ENCODE measurements at places on chromosomes 5 and 9.

DNA sequence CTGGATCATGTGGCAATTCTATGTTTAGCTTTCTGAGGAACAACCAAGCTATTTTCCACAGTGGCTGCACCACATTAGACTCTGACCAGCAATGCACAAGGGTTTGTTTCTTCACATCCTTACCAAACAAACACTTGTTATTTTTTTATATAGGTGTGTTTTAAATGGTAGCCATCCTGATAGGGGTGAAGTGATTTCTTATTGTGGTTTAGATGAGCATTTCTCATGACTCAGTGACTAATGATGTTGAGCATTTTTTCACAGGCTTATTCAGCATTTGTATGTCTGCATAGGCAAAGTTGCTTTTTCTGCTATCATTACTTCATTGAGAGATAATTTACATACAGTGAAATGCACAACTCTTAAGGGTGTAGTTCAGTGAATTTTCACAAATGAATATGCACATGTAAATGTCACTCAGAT, 36.0 kb downstream of the ANKRD33B start:
- no peak for DNase-seq

GRCh38 chr5:152094060-152094459, 169.4 kb upstream of the GLRA1 start:
- DNase-seq: no peak

GRCh38 chr5:107285772-107286171, 385.0 kb downstream of the EFNA5 start:
- DNase-seq: no peak

DNA sequence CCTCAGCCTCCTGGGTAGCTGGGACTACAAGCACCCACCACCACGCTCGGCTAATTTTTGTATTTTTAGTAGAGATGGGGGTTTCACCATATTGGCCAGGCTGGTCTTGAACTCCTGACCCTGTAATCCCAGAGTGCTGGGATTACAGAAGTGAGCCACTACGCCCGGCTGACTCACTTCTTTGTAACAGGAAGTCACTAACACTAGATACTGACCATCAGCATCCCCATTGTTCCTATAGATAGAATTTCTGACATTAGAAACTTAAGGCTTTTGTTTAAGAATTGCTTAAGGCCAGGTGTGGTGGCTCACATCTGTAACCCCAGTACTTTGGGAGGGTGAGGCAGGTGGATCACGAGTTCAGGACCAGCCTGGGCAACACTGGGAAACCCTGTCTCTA, 42.2 kb downstream of the LEAP2 start:
- no peak for DNase-seq

GRCh38 chr5:10866913-10867312, 105.9 kb upstream of the DAP start:
- no peak for DNase-seq

DNA sequence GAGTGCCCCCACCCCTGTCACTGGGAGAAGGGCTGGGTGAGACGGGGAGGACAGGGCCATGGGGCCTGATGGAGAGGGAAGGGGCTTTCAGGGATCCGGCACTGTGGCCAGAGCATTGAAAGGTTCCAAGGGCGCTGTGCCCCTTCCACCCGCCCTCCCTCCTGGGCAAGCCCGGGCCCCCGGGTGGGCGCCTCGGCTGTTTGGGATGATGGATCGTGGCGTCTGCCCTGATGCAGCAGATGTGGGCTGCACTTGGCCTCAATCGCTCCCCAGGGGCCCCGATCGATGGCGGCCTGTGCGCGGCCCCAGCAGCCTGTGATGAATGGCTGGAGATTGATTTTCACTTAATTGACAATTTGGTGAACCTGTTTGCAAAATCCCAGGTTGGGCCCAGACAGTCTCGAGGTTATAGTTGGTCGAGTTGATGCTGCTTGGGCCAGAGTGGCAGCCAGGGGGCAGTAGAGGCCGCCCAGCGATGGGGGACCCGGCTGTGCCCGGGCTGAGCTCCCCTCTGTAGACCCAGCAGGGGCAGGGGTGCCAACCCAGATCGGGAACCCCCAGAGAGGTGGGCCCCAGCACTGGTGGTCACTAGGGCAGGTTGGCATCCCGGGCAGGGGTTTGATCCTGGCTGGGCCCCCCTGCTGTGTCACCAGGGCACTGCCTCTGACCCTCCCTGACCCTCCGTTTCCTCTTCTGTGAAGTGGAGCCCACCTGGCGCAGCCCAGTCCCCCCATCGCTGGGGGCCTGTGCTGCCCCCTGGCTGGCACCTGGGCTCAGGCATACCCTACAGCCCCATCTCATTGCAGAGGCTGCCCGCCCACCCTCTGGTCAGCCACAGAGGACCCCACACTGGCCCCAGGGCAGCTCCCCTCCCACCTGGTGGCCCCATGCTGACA, 34.7 kb downstream of the LHX3 start:
- DNase-seq: no peak

GRCh38 chr9:111301195-111301594, 28.8 kb downstream of the OR2K2 start:
- DNase-seq: no peak

DNA sequence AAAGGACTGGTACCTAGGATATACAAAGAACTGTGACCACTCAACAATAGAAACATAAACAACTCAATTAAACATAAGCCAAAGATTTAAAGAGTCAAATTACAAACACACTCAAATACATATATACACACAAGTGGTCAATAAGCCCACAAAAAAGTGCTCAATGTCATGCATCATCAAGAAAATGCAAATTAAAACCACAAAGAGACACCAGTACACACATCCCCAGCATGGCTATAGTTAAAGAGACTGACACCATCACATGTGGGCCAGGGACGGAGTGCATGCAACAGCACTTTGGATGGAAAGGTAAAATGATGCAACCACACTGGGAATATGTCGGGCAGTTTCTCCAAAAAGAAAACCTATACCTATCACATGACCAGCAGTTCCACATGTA, 89.7 kb downstream of the CAAP1 start:
- no peak for DNase-seq

GRCh38 chr9:116585896-116586295, 101.2 kb upstream of the TRIM32 start:
- DNase-seq: no peak

- no peak for DNase-seq
Measured at GRCh38 chr9:133855802-133856521, 117.8 kb upstream of the SARDH start.

GRCh38 chr9:96430377-96430776, 12.2 kb upstream of the ZNF367 start:
- no peak for DNase-seq

- DNase-seq: peak; percentile 53
Measured at GRCh38 chr5:139759219-139759721, 36.3 kb upstream of the PSD2 start.

- no peak for DNase-seq
Measured at GRCh38 chr9:33044677-33045282, 19.7 kb downstream of the DNAJA1 start.

DNA sequence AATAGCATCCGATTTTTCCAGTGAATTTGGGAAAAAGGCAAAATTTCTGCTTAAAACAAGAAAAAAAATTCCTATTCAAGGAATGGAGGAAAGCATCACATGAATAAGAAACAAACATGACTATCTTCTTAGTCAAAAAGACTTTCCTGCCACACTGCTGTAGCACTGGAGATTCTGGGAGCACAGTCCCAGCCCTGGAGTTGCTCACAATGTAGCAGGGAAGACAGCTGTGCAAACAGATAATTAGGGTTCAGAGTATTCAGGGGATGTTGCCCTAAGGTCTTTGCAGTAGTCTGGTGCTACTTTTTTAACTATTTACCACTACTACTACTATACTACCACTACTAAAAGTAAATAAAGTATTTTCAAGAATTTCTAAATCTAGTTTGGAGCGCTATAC, 86.5 kb downstream of the BNC2 start:
- no peak for DNase-seq

DNA sequence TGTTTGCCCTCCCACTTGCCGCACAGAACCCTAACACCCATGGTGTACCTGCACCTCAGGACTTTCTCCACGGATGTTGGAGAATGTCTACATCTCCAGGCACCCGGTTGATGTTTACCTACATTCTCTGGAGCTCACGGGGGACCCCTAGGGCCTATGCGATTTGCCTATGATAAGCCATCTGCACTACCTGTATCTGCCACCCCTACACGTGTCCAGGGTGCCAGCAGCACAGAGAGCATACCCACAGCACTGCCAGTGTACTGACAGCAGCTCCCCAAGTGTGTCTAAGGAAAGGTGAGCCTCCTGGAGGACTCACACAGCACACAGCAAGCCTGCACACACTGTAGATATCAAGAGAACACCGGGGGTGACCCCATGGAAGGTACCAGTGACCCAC, 31.3 kb upstream of the LMX1B start:
- DNase-seq: no peak

- no peak for DNase-seq
Measured at GRCh38 chr5:153896701-153897100, 142.0 kb downstream of the FAM114A2 start.

DNA sequence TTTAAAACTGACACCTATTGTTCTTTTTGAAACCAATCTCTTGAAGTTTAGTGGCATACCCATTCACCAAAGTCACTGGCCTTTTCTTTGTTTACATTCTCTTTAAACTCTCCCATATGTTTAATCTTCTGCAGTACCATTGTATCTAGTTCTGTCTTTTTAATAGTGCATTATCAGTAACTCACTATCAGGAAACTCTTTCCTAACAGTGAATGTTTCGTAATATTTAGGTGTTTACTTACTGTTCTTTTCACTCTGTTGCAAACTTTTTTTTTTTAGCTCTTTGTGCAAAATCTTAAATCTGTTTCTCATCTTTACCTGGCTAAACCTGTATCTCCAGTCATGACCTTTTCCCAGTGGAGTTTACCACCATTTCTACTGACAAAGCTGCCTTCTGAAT, 17.2 kb downstream of the SMAD5 start:
- DNase-seq: no peak

- no peak for DNase-seq
Measured at GRCh38 chr5:83406906-83407305, 64.6 kb upstream of the VCAN start.

- DNase-seq: no peak
Measured at GRCh38 chr9:36046923-36047322, 10.2 kb downstream of the RECK start.

- no peak for DNase-seq
Measured at GRCh38 chr9:123314617-123315016, 41.4 kb upstream of the CRB2 start.

DNA sequence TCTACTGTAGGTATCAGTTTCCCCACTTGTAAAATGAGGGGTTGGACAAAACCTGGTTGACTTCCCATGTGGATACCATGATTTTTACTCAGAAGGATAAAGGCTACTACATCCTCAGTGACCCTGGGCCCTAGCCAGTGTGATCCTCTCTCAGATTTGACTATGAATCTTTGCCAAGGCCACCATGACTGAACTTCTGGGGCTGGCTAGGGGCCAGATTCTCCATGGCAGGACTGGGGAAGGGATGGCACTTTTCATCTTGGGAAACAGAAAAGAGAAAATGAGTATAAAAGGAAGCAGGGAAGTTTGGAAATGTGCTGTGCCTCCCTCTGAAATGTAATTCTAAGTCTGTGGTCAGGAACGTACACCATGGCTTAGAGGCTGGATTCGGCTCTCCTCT, 1.4 kb upstream of the FSTL4 start:
- no peak for DNase-seq

DNA sequence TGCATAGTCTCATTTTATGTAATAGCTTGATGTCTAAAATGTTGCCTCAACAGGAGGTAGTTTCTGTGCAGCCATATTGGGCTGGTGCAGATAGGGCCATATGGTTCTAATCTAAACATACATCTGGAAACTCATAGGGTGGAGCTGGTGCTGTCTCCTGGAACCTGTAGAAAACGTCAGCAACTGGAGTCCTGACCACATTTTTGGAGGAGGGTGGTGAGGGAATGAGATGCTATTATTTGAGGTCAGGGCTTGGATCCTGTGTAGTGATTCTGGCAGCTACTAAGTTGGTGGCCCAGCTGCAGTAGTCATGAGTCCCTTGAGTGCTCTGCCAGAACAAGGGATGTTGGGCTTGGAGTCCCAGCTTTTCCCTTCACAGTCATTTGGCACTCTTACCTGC, 14.1 kb downstream of the MAN2A1 start:
- DNase-seq: no peak

DNA sequence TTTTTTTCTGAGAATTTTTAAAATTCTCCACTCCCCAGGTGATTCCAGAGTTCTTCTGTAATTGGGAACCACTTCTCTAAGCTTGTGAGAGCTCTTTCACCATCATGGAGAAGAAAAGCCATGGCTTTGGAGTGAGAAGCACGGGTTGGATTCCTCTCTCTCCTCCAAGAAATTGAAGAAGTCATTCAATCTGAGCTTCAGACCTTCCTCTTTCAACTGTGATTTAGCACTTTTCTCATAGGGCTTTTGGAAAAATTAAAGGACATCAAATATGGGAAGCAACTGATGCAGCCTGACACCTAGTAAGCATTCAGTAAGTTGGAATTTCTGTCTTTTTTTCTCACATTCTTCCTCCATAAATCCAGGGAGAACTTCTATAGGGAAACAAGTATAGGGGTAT, 580.4 kb upstream of the KLF4 start:
- DNase-seq: no peak

DNA sequence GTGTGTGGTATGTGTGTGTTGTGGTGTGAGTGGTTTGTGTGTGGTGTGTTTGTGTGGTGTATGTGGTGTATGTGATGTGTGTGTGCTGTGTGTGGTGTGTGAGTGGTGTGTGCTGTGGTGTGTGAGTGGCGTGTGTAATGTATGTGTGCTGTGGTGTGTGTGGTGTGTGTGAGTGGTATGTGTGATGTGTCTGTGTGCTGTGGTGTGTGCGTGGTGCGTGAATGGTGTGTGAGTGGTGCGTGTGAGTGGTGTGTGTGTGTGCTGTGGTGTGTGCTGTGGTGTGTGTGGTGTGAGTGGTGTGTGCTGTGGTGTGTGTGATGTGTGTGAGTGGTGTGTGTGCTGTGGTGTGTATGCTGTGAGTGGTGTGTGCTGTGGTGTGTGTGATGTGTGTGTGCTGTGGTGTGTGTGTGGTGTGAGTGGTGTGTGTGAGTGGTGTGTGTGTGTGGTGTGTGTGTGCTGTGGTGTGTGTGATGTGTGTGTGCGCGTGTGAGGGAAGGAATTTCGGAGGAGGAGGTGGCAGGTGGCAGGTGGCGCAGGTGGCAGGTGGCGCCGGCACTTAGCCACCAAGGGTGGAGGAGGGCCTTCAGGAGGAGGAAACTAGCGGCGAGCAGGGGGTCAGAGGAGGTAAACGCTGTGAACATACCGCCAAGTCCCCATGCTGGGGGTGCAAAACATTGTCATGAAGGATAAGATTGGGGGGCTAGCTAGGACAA, 191.8 kb downstream of the MELK start:
- DNase-seq: no peak

DNA sequence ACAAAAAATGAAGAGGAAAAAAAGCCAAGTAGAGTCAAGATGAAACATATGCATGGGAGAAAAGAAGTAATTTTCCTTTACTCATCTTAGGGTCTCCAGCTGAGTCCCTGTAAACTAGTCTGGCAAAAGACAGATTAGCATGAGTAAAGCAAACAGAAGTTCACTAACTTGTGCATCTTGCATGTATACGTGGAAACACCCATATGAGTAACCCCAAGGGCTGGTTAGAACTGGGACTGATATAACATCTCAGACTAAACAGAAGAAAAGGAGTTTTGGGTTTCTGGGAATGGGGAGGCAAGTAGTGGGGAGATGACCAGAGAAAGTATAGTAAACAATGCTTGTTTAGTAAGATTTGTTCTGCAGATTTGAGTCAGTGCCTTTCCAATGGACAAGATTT, 20.1 kb upstream of the GLDC start:
- DNase-seq: no peak
